ENCODE measurements at places on chromosomes 12 and 14.

DNA sequence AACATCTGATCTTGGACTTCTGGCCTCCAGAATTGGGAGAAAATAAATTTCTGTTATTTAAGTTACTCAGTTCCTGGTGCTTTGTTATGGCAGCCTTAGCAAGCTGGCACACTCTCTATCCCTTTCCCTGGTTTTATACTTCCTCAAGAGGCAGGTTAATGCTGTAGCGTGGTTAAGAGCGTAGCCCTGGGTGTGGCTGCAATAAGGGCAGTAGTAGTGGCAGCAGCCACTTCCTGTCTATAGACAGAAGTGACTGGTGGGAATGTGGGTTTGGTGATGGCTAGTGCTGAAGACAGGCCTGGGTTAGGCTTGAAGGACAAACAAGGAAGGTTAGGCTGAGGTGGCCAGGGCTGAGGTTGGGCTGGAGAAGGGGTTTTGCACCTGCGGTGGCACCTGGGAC lies 3.6 kb upstream of the LGALS3 start:
- DNase-seq = no peak

DNA sequence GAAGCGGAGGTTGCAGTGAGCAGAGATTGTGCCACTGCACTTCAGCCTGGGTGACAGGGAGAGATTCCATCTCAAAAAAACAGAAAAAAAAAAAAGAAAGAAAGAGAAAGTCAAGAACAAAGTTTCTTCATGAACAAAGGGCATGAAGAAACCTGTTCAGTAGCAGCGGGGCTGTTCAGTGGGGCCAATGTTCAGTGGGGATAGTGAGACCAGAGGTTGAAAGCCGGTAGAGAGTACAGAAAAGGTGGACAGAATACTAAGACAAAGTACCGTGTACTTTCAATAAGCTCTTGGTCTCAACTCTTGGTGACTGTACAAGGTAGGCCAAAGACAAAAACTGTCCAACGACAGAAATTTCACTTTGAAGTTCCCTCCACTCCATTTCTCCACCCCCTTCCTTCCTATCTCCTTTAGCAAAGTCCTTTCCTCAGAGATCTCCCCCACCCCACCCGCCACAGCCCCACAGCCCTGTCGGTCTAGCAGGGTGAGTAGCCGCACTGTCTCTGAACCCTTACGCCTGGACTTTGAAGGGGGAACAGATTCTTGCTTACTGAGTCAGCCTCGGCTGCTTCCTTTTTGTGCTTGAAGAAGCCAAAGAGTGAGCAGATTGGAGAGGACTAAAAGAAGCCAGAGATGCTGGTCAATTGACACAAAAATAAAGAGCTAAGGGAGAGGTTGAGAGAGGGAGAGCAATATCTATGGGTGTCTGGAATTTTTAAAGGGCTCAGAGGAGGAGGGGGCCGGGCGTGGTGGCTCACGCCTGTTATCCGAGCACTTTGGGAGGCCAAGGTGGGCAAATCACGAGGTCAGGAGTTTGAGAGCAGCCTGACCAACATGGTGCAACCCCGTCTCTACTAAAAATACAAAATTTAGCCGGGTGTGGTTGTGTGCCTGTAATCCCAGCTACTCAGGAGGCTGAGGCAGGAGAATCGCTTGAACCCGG lies 44.2 kb upstream of the FOS start:
- DNase-seq = no peak

- DNase-seq = no peak
These were observed 20.5 kb downstream of the FOXN4 start for GRCh38 chr12:109288571-109288970.

- no peak for DNase-seq
These were observed 1.3 kb upstream of the TRIP11 start for GRCh38 chr14:92041203-92041602.

DNA sequence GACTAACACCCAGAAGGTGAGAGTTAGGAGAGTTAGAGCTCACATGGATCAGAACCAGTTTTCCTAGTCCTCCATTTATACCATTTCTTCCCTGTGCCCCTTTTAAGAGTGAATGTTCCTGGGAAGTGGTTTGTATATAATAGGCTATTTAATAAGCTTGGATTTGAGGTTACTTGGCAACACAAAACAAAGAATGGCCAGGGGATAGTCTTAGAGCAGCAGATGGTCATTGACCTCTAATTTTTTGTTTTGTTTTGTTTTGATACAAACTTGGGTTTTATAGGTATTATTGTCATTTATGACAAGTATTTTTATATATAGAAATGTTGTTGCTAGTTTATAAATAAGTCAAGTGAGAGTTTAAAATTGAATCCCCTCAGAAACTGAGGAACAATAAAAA lies 35.8 kb downstream of the VEZT start:
- DNase-seq = no peak

All from vagina (tissue), 2 donors.